ENCODE measurements at places on chromosomes 2 and 18. TPM values are rescaled to one million over a fixed set of nuclear protein-coding genes. Genes with fewer than 3 reads are reported as not detected.

Gene NEU4
- total RNA-seq: 1.4 TPM

GRCh38 chr2:135821190-135821589 is 15.8 kb downstream of the LCT start:
- no peak for DNase-seq

DNA sequence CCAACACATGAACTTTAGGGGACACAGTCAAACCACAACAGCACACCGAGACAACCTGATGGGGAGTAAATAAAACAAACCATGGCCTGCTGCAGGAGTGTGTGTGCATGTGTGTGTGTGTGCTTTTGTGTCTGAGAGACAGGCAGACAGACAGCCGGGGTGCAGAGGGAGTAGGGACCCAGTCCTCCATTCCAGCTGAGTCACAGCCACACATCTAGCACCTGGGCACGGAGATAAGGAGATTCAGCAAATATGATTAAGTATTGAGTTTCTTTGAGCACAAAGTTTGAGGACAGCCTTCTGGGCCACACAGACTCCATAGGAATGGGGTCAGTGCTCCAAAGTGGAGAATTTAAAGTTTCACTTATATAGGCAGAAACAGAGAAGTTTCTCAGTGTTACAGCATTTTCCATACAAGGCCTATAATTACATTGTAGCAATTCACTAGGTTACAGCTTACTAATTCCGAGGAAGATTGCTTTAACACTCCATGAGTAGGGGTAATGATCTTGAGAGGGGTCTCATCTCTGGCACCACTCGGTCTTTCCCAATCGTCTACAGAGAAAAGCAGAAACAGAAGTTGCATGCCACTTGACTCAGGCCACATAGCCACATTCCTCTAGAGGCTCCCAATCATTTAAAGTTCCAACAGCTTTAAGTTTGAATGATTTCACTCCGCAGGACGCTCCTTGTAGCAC is 30.8 kb upstream of the PRLH start:
- DNase-seq: no peak

DNA sequence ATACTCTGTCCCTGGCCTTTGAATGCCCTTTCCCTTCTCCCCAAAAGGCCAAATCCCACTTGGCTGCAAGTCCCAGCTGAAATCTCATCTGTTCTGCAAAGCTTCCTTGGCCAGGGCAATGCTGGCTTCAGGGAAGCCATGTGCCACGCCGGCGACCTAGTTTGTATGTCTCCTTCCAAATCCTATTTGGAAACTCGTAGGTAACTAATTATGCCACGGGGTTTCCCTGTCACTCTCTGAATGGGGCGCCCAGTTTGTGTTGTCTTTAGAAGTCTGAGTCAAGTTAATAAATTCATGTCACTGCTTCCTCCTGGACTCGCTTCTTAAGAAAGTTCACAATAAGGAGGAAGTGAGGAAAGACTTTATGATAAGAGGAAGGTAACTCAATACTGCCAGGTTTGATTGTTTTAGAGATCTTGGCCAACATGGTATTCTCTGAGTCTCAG is 19.1 kb downstream of the FHL2 start:
- DNase-seq: no peak

GRCh38 chr18:9824952-9825371 is 60.8 kb upstream of the TXNDC2 start:
- no peak for DNase-seq

- DNase-seq: no peak
These were observed 114.8 kb upstream of the EPC2 start for GRCh38 chr2:148529745-148530144.

GRCh38 chr2:168552450-168552856 is 96.4 kb downstream of the CERS6 start:
- DNase-seq: no peak
